ENCODE measurements at places on chromosomes 2 and 18.
A peak's percentile ranks its signal among the peaks of the same experiment; 100 is the strongest.

- no peak for DNase-seq
Observed at GRCh38 chr2:169925968-169926367, 98.7 kb downstream of the UBR3 start.

- DNase-seq, result no peak
Observed at GRCh38 chr18:45671321-45671720, 52.7 kb upstream of the SLC14A1 start.

GRCh38 chr2:238551091-238551490, 124.4 kb downstream of the ASB1 start:
- no peak for DNase-seq

DNA sequence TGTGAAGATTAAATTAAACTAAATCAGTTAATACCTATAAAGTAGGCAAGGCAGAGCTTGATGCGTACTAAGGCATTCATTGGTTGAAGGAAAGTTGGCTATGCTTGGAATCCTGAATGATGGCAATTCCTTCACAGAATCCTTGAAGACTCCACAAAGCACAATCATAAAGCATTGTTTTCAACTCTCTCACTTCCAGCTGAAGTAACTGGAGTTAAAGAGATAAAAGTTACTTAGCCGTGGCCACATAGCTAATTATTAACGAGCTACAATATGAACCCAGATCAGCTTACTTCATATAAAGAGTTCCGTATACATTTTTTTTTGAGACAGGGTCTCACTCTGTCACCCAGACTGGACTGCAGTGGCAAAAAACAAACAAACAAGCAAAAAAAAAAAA, 483.9 kb upstream of the DDX18 start:
- no peak for DNase-seq

DNA sequence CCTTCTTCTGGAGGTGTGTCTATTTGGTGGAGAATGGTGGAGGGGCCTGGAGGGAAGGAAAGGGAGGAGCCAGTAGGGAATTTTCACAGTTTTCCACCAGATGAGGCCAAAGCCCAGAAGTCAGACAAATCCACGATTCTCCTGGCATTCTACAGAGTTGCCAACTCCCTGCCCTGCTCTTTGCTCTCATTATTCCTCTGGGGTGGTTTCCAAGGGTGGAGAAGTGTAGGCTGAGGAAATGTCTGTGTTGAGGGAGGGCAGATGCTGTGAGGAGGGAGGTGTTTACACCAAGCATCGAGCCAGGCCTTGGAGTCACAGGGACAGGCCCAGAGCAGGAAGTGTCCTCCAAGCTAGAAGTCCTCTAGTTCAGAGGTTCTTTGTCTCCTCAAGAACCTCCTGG, 124.1 kb upstream of the LGALSL start:
- DNase-seq, result no peak

- no peak for DNase-seq
Observed at GRCh38 chr2:39603436-39603835, 62.3 kb upstream of the TMEM178A start.

- DNase-seq, result no peak
Observed at GRCh38 chr18:73826098-73826497, 321.5 kb downstream of the FBXO15 start.

DNA sequence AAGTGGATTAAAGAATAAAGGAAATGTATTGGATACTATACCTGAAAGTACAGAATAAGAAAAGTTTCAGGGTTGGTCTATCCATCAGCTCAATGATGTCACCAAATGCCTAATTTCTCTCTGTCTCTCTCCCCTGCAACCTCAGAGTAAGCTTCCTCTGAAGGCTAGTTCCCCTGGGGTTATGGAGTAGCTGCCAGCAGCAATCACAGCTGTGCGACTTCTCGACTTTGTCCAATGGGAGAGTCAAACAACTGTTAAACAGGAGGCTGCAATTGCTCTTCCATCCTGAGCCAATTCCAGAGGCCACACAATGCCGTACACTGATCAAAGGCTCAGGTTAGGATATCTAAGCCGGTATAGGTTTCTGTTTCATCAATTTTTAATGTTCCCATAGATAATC, 95.3 kb upstream of the FANCL start:
- no peak for DNase-seq

DNA sequence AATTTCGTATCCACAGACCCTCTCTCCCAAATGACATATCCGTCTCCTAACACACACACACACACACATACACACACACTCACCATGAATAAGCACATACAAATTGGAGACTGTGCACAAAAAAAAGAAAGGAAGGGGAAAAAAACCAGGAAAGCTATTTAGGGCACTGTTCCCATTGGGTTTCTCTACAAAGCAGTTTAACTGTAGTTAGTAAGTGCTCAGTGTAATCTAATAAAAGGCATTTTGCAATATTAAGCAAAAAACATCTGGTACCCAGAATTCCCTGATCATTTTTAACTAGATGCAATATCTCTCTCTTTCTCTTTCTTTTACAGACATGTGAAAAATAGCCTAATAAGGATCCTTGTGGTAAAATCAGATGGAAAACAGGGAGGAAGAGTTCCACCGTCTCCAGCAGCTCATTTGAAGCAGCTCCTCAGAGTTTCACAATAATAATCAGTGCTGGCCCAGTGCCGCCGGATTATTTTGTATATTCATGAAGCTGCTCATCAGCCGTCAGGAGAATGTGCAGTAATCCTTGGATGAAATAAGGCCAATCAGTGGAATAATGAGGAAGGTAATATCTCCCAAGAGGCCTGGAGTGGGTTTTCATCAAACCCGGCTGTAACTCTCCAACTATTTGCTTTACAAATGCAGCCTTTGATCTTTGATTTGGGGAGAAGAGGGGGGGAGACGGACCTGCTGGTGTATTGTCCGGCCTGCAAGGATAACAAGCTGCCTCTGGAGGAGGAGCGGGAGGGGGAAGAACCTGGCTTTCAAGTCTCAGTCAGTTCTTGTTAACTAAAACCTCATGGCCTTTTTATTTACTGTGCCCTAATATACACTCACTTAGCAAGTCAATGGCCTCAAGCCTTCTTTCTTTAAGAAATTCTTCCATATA, 227.6 kb upstream of the SMIM21 start:
- DNase-seq, result peak; percentile 36

- DNase-seq, result no peak
Observed at GRCh38 chr18:65498605-65499004, 252.2 kb upstream of the CDH7 start.

DNA sequence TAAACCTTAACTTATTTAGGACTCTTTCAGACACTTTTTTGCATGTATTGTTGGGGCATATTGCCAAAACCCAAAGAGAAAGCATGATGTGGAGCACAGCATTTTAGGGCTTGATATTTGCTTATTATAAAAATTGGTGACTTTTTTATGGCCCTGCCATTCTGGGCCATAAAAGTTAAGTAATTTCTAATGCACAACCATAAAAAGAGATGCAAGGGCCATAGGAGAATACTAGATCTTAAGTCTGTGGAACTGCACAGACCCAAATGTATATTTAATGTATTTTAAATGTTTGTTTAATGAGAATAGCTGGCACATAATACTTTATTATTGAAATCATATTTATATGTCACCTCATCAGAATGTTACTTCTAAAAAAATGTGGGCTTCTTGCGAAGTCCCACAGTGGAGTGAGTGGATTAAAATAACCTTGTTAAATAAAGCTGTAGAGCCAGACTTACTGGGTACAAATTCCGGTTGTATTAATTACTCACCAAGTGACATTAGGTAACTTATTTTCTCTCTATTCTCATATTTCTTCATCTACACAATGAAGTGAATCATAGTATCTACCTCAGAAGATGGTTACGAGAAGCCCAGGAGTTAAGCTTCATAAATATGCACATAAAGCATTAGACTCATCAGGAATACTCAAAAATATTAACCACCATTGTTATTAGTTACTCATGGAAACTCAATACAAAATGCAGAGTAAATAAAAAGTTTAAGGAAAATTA, 52.2 kb downstream of the HNMT start:
- DNase-seq, result no peak

DNA sequence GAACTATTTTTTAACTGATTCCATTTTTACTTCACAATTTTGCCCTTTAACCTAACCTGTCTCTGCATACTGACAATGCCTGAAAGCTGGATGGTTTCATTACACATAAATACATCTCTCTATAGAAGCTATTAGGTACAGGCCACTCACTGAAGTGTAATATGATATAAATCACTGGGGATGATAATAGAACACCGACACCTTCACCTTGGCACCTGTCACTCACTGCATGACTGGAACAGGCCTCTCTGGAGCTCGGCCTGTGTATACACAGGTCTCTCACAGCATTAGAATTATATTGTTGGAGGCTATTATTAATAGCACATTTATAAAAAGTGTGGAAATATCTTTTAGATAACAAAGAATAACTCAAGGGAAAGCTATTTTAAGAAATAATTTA, 138.2 kb downstream of the TMEM131 start:
- no peak for DNase-seq

- DNase-seq, result no peak
Observed at GRCh38 chr2:136005462-136006196, 20.2 kb upstream of the DARS1 start.

DNA sequence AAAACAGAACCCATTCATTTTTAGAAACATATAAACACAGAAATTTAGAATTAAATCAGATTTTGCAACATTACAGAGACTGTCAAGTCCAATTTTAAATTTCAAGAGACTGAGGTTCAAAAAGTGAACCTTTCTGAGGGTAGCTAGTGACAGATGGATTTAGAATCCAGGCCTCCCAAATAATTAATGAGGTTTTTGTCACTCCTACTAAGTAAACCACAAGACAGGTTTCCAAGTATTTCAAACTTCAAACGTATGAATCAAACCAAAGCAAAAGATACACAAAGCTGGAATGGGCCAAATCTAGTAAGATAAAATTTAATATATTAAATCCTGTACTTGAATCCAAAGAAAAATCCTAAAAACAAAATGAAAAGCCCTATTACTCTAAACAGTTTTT, 25.3 kb downstream of the PPP4R3B start:
- DNase-seq, result no peak

DNA sequence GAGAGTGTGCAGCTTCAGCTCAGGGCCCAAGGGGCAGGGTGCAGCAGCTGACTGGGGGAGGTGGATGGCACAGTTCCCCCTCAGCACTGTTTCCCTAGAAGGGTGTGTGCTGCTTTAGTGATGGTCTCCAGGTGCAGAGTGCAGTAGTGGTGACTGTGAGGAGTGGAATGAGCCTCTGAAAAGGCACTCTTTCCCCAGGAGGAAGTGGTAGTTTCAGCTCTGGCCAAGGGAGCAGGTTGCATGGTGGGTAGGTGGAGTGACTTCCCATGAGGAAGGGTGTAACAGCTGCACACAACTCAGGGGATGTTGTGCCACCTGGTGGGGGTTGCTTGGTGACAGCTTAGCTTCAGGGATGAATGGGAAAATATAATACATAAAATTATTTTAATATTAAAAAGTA, 251.5 kb upstream of the NXPH2 start:
- DNase-seq, result no peak

DNA sequence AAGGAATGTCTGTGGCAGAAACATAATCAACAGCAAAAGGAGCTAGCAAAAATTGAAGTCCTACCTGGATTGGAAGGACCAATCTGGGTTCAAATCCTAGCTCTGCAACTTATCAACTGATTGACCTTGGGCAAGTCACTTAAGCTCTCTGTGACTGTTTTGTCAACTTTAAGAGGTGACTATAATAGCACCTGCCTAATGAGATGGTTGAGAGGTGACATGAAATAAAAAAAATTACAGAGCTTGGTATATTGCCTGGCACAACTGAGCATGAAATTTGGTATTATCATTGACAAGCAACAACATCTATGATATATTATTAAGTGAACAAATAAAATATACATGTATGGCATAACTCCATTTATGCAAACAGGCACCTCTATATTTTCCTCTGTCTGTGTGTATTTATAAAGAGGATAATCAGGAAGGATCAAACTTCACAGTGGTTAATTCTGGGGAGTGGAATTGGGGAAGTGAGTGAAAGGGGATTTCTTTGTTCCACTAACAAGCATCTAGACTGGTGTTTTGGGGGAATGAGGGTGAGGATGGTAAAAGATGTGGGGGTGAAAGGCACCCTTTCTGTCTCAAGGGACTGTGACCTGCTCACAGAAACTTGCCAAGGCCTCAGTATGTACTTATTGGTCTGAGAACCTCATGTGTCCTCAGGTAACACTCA, 132.8 kb upstream of the SERTAD2 start:
- DNase-seq, result no peak

- no peak for DNase-seq
Observed at GRCh38 chr2:18362696-18363095, 197.8 kb downstream of the RDH14 start.

GRCh38 chr2:225165052-225165451, 122.8 kb upstream of the DOCK10 start:
- no peak for DNase-seq

- DNase-seq, result no peak
Observed at GRCh38 chr18:45282101-45282812, 333.0 kb upstream of the SLC14A2 start.

- DNase-seq, result no peak
Observed at GRCh38 chr2:30860003-30860725, 52.9 kb upstream of the CAPN13 start.

- no peak for DNase-seq
Observed at GRCh38 chr2:45734952-45735351, 83.5 kb downstream of the PRKCE start.

GRCh38 chr2:109143214-109144187, 14.5 kb downstream of the SH3RF3 start:
- no peak for DNase-seq

GRCh38 chr2:13193075-13193474, 476.3 kb downstream of the TRIB2 start:
- no peak for DNase-seq

GRCh38 chr18:49398331-49398730, 62.1 kb downstream of the DYM start:
- no peak for DNase-seq

GRCh38 chr2:173286153-173286809, 68.4 kb upstream of the CDCA7 start:
- no peak for DNase-seq
